ENCODE measurements at places on chromosomes 16 and 17.

DNA sequence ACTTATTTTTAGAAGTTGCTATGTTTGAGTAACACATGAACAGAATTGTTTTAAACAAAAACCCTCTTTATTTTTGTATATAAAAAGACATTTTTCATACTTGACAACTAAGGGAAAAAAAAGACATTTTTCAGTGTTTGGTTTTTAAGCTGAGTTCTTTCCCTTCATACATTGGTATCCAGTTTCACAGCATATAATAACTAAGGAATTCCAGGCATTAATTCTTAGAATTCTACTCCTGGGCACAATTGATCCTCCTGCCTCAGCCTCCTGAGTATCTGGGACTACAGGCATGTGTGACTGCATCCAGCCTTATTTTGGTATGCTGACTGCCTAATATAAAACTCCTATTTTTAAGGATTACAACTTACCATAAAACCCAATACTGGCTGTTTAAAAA is 8.4 kb downstream of the FBXO47 start:
- no peak for DNase-seq

- DNase-seq: no peak
Observed at GRCh38 chr17:39920218-39921210, 2.1 kb upstream of the GSDMB start.

DNA sequence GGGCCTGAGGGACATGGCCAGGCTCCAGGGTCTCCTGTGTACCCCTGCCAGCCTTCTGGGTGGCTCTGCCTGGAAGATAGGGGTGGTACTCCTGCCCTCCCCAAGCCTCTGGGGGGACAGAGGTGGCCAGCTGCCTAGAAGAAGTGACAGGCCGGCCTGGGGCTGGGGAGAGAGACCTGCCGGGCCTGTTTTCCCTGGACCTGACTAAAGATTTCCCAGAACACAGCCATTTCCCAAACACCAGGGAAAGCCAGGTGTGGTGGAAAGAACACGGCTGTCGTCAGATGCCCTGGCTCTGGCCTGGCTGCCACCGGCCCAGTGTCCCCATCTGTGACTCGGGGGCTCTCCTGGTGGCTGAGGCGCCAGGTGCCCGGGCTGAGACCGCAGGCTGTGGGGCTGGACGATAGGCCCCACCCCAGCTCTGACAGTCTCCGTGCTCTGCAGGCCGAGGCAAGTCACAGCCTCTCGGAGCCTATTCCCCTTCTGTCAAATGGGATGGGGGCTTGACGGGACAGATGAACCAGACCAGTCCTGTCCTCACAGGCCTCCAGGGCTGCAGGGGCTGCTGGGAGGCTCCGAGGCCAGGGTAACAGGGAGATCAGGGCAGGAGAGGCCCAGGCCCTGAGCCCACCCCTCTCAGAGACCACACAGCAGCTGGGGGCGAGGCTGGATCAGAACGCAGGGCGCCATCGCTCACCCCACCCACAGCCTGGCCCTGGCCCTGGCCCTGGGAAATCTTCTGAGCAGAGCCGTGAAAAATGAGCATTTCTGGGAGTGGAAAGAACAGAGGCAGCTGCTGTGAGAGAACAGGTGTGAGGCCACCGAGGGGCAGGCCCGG is 33.1 kb downstream of the CTU2 start:
- DNase-seq: no peak

DNA sequence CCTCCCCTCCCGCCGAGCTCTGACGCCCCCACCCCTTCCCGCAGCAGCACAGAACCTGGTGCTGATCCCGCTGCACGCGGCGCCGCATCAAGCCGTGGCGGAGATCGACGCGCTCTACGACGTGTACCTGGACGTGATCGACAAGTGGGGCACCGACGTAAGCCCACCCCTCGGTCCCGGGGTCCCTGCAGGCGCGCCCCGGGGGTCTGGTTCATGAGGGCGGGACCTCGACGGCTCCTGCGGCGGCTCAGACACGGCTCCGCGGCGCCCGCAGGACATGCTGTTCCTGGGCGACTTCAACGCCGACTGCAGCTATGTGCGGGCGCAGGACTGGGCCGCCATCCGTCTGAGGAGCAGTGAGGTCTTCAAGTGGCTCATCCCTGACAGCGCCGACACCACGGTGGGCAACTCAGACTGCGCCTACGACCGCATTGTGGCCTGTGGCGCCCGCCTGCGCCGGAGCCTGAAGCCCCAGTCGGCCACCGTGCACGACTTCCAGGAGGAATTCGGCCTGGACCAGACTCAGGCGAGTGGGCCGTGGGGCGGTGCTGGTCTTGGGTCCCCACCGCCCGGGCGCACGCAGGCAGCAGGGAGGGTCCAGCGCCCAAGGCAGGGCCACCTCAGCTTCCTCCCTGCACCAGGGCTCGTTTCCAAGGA is 1.4 kb downstream of the DNASE1L2 start:
- DNase-seq: no peak

DNA sequence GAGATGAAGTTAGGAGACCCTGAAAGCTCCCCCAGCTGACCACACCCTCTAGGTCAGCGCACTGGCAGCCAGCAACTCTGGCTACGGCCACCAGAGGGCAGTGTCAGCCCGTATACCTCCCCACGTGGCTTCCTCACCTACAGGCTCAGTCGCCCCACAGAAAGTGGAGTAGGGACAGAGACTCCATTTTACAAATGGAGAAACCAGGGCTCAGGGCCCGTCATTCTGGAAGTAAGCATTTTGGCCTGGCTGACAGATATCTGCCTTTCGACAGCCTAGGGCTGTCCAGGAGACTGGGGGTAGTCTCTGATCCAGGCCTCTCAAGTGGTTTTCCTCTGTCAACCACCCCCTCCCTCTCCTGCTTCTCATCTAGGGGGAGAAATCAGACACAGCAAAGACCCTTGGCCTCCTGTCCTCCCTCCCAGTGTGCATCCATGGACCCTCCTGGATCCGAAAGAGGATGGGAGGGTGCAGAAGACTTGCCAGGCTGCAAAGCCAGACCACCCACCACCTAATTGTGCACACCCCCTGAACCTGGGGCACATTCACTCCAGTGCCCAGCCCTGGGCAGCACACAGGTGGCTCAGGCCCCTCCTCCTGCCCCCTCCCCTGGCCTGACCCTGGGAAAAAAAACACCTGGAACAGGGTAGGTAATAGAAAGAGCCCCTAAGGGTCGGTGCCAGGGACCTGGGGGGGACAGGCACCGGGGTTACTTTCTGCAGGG is 3.8 kb upstream of the HAP1 start:
- peak; percentile 82 for DNase-seq

- no peak for DNase-seq
Observed at GRCh38 chr16:1536601-1537000, 3.1 kb downstream of the TMEM204 start.

GRCh38 chr17:40026816-40027613 is 11.8 kb downstream of the CSF3 start:
- peak; percentile 80 for DNase-seq

- no peak for DNase-seq
Observed at GRCh38 chr16:71425746-71426068, 16.1 kb downstream of the TLE7 start.

- no peak for DNase-seq
Observed at GRCh38 chr17:1144162-1144561, 35.6 kb downstream of the ABR start.

GRCh38 chr17:9880582-9880999 is 24.5 kb downstream of the RCVRN start:
- no peak for DNase-seq

DNA sequence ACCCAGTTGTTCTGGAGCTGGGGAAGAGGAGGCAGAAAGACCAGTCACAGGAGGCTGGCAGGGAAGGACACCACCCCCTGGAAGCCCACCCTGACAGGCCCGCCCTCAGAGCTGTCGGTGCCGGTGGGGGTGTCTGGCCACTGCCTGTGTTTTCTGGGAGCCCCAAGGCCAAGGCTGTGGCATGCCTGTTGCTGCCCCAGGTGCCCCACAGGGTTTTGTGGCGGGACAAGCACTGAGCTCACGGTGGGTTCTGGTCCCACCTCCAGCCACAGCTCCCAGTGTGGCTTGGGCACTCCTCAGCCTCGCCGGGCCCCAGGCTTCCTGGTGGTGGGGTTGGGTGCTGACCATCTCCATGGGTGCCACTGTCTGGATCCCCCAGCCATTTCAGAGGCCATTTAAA is 58.0 kb downstream of the ZFPM1 start:
- no peak for DNase-seq

DNA sequence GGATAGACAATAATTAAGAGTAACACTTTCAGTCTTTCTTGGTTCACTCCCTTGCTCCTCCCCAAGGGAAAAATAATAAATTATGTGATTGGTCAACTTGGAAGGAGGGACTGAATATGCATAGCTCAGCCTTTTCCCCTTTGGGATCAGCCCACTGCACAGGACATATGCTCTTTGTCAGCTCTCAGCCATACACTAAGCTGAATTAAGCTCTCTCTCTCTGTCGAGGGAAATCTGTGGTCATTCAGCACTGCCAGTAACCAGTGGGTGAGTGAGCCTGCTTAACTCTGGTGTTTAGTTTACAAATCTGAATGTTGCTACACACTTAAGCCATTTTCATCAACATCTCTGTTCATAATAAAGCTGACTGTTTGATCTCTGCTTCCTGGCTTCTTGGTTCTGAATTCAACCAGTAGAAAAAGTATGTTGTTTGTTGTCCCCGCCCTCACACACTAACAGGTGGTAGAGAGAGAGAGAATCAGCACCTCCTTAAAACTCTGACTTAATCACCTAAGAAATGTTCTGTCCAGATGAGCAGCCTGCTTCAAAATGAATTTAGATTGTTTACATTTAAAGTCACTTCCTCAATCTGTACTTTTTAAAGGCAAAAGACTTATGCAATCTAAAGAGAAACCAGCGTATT is 102.3 kb upstream of the C17orf78 start:
- DNase-seq: no peak

DNA sequence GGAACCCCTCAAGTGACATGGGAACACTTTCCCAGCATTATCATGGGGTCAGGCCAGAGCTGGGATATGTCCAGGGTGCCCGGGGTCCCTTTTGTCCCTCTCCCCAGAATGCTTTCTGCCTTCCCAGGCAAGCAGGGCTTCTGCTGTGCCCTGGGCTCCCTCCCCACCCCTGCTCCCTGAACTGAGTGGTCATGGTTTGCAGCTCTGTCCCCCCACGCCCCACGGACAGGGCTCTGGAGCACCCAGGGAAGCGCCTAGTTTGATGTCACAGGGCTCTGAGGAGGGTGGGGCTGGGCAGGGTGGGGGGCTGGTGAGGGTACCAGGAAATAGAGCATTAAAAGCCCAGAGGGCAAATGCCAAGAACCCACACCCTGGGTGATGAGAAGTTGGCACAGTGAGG is 92.3 kb downstream of the CCDC182 start:
- no peak for DNase-seq

DNA sequence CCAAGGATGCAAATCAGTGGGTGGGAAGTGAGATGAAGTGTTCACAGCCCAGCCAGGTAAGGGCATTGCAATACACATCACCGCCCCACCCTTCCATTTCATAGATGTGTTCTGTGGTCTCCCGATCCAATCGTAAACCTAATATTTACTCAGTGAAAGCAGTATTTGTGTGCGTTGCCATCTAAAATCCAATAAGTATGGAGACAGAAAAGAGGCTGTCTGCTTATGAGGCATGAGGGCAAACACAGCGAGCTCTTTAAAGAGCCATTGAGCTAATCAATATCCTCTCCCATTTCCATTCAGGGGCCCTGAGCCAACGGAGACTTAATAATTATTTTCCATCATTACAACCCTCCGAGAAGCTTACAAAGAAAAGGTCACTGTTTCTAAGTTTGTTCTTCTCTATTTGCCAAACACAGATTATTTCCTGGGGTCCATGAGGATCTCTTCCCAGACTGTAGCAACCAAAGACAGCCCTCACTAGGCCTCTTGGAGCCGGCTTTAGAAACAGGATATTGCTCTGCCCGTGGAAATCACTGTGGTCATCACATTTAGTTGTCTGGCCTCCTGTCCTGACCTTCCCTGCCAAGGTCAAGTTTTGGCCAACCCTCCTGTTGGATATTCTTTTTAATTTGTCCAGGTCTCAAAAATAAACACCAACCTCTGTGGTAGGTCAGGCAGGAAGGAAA is 120.1 kb downstream of the SLC39A11 start:
- DNase-seq: peak; percentile 38

- DNase-seq: no peak
Observed at GRCh38 chr17:81673561-81674258, 7.2 kb downstream of the CCDC137 start.

GRCh38 chr17:75240394-75241142 is 20.8 kb downstream of the GGA3 start:
- DNase-seq: no peak

GRCh38 chr17:329784-330420 is 22.7 kb downstream of the RPH3AL start:
- no peak for DNase-seq

- DNase-seq: no peak
Observed at GRCh38 chr17:68019336-68019674, 16.2 kb upstream of the KPNA2 start.

DNA sequence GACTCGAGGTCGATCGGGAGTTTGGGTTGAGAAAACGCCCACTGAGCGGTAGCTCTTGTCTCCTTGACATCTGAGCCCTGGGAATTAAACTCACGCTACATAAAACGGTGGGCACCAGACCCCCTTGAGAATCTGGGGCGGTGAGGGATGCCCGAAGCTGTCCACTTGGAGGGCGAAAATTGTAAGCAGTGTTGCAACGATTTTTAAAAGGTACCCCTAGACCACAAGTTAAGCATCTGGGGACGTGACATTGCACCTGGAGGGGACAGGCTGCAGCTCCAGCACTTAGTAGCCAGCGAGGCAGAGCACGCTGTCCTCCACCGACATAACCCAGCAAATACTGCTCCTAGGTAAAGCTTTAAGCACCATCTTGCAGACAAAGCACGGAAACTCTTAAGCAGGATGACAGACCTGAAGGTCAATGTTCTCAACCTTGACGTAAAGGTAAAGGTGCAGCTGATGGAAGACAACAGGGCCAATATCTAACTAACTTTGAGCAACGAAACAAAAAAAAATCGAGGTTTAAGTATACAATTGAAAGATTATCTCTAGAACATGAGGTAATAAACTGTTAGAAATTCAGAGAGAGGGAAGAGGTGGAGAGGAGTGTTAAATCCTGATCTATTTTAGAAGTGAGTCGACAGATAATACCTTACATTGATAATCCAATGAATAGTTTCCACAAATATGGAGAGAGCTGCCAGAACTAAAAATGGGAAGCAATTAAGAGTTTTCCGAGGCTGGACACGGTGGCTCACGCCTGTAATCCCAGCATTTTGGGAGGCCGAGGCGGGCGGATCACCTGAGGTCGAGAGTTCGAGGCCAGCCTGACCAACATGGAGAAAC is 921 bp upstream of the CDR2 start:
- DNase-seq: no peak

DNA sequence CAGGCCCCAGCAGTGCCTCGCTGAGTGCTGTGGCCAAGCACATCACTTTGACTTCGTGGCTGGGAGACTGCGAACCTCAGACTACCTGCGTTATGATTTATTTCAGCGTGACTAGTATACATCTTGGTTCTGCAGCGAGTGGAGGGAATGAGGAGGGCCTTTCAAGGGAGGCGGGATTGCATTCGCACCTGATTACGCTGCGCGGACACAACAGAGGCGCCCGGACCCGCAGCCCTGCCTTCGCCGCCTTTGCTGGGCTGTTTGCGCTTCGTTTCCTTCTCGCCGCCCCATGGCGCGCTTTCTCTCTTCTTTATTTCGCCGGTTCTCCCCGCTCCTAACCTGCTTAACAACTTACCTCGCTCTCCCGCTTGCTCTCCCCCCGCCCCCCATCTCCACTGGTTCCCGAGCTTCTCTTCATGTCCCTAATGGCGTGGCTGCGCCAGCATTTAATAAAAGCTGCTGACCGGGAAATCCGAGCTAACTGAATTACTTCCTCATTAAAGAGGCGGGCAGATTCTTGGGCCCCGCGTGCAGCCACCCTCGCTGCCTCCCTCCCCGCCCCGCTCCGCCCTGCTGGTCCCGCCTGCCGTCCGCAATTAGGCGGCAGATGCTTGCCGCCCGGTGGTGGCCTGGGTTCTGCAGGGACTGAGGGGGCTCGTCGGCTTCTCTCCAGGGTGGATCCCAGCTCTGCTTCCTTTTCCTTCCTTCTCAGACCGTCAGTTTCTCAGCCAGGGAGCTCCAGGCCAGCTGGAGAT is 257.6 kb upstream of the SDK2 start:
- DNase-seq: peak; percentile 91

All from NCI-H774 (cell line).